ENCODE measurements at places on chromosomes 6 and 20.

GRCh38 chr6:55868771-55869479 is 6.5 kb downstream of the BMP5 start:
- DNase-seq, result no peak

DNA sequence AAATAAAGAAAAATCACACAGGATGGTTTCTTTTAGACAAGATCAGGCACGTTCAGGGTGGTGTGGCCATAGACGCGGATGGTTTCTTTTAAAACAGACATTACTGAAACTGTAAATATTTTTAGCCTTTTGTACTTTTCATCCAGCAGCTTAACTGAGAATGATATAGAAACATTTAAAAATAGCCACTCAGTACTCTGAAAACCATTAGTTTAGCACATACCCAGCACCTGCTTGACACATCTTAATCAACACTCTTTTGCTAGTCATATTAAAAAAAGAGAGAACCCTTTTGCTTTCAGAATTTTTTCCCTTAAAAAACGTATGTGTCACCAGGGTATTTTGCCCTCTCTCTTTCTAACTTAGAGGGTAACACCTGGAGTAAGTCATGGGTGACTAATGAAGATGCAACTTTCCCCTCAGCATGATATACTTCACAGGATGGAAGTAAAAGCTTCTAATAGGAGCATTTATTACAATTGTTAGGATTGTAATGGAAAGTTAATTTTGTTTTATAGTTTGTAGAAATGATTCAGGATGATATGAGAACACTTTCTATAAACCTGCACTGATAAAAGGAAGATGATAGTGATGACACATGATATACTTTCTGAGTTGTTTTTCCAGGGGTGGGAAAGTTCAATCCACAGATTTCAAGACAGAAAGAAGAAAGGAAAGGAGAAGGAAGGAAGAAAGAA is 45.2 kb downstream of the BACH2 start:
- no peak for DNase-seq

GRCh38 chr6:47535316-47536225 is 58.0 kb downstream of the CD2AP start:
- DNase-seq, result no peak

GRCh38 chr6:148846778-148847761 is 100.2 kb downstream of the UST start:
- DNase-seq, result no peak

GRCh38 chr20:59253325-59253724 is 47.1 kb upstream of the EDN3 start:
- DNase-seq, result no peak

DNA sequence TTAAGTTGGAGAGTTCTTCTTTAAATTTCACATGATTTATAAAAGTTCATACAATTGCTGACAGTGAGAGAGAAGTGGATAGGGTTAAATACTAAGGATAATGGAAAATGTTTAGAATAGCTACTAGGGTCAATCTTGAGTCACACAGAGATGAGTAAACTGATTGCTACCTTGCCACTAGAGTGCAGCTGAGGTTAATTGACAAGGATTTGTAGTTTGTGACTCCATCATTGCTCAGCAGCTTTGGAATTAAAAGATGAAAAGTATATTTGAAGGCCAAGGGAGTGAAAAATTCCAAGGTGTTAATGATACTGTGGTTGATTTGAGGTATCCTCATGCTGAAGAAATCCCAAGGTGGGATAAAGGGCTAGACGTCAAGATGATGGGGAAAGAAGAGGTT is 524.0 kb downstream of the UTRN start:
- DNase-seq, result no peak

DNA sequence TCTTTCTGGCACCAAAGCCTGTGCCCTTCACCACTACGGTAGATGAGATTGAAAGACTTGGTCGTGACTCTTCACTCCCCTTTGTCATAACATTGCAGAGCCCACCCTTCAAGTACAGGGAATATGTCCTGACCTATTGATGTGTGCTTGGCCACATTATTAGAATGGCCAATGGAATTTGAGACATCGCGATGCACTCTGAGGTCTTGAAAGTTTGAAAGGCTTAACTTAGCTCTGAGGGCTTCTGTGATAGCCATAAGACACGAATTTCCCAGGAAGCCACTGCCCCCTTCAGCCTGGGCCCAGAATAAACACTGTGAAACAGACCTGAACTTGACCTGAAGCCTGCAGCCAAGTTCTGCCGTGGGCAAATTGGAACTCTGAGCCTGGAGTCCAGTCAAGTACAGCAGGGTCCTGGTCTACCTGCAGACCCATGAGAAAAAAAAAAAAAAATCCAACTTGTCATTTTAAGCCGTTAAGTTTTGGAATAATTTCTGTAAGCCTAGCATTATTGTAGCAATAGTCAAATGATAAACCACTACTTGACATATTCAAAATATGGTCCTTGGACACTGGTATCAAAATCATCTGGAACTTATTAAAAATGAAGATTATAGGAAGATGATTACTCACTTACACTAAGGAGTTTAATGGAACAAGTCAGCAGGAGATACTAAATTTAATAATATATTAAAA is 36.9 kb upstream of the TRAF3IP2 start:
- no peak for DNase-seq

DNA sequence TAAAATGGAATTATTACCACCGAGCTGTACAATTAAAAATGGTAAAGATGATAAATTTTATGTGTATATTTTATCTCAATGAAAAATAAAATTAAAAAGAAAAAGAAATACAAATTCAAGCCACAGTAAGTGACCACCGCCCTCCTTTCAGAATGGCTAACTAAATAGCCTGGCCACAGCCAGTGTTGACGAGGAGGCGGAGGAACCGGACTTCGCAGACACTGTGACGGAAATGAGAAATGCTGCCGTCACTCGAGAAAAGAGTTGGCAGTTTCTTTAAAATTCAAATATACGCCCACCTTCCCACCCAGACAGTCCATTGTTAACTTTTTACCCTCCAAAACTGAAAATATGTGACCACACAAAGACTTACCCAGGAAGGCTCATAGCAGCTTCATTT is 50.0 kb downstream of the FOXF2 start:
- DNase-seq, result no peak

DNA sequence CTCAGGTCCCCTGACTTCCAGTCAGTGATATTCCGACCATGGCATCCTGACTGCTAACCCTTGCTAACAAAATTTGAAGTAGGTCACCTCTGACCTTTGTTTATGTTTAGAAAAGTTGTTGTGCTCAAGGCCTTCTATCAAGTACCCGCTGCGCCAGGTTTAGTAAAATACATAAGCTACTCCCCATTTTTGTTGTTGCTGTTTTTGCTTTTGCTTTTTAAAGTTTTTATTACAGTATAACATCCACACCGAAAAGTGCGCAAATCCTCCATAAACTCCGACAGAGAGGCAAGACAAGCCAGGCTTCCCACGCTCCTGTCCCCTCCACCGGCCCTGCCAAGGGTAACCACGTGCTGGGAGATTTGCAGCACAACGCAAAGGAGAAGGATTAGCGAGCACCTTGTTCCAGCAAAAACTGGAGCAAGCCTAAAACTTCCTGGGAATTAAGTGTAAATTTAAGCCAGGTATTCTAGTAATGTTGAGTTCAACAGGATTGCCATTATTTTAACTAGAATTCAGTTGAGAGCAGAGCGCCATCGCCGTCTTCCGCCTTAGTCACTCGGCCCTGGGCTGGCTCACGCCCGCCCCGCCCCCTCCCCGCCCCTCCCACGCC is 17.8 kb upstream of the HMGN4 start:
- peak; percentile 37 for DNase-seq

DNA sequence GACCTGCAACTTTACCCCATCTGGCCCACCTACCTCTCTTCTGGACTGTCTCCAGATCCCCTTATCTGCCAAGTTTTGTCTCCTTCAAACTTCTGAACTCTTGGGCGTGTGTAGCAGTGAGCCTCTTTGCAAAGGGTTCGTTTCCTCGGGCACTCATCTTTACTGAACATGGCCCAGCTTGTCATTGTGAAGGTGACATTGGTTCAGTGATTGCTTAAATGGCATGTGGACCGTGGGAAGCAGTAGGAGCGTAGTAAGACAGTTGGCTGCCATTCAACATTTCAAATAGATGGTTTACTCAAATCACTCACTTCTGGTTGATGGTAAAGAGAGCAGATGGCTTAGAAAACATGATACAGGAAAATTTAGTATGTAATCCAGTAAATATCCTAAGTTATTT is 34.8 kb upstream of the KIF25 start:
- DNase-seq, result no peak

- DNase-seq, result no peak
These were observed 284.8 kb downstream of the GMDS start for GRCh38 chr6:1960486-1961142.

DNA sequence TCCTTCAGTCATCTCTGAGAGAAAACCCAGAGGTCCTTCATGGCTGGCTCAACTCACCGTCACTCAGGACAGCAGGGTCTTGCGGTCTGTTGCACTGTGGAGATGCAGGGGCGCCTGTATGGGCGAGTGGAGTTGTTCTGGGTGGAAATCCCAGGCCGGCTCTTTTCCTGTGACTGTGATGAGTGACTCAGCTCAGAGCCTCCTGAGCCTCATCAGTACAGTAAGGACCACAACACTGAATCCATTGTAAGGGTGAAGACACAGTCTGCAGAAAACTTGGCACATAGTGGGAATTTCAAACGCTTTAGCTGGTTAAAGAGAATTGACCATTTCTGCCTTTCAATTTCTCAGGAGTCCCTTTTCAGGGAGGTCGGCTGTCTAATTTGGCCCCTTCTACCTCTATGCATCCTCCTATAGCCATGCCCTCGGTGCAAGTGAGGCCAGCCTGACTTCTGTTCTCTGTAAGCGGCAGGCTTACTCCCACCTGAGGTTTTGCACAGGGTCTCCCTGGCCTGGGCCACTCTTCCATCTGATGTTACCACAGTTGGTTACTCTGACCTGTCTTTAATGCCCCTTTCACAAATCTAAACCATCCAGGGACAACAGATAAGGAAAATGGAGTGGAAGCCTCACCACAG is 35.5 kb upstream of the TBXT start:
- no peak for DNase-seq

GRCh38 chr20:10465135-10465534 is 30.0 kb downstream of the SLX4IP start:
- DNase-seq, result no peak

DNA sequence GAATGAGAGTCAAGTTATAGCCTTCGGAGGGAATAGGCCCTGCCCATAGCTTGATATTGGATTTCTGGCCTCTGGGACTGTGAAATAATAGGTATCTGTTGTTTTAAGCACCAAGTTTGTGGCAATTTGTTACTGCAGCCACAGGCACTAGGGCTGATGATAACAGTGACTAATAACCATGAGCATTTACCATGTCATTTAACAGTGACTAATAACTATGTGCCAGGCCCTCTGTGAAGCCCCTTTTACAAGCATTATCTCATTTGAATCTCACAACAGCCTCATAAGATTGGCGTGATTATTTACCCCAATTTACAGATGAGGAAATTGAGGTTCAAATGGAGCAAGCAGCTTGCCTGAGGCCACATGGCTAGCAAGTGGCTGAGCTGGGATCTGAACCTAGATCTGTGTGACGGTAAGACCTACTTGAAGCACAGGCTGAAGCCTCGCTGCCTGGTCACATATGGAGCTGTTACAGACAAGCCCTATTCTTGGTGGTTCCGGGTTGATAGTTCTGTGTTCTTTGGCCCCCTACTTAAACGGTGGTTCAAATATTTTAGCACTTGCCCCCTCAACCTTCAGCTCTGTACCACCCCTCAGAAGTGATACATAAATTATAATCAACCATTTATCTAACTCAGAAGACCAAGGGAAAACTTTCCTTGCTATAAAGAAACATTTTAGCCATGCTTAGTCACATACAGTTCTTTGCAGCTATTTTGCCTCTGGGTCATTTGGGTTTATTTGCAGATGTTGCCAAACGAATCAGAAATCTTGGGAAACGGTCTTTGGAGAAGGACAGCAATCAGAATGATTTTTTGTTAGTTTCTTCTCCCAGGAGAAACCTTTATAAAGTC is 98.3 kb downstream of the ELOVL5 start:
- no peak for DNase-seq

DNA sequence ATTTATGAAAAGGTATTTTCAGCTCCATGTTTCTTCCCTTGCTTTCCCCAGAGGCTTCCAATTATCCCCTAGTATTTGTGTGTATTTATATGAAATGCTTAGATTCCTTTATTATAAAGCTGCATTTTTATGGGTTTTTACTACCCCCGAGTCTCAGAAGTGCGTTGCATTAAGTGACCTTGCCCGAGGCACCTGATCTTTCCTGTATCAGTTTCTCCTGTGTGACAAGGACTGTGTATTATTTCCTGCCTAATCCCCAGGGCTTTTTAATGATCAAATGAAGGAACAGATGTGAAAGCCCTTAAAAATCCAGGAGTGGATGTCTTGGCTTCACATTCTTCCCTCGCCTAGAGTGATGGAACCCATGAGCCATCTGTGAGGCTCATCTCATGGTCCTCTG is 118.8 kb downstream of the TULP4 start:
- DNase-seq, result no peak

DNA sequence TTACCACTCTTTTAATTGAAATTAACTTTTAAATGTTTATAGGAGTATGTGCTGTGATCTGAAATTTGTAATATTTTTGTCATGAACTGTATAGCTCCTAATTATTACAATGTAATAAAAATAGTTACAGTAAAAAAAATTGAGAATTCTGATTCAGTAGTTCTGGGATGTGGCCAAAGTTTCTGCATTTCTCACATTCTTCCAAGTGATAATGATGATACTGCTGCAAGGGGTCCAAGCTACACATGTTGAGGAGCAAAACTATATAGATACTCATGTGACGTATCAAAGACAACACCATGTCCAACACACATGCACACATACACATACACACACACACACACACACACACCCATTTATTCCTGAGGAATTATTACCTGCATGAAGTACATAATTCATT is 71.0 kb upstream of the FAM83B start:
- no peak for DNase-seq

DNA sequence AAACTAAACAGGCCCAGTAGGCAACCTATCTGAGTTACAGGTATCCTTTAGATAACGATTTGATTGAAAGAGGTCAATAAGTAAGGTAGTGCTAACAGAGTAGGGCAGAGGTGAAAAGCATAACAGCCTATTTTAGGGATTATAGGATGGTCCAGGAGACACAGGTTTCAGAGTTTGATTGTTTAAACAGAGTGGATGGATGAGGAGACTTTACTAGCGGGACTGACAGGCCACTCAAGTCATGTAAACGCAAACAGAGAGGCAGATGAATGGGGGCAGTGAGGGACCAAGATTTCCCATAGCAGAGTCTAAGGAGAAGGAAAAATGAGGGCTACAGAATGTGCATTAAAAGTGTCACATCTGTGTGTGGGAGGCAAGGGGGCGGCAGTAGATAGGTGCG is 4.8 kb downstream of the NEDD9 start:
- no peak for DNase-seq

GRCh38 chr6:138692978-138693909 is 80.3 kb upstream of the CCDC28A start:
- peak; percentile 55 for DNase-seq
